ENCODE measurements at places on chromosomes 3 and 15.

GRCh38 chr3:52633786-52634185, 51.9 kb downstream of the PBRM1 start:
- DNase-seq: no peak

GRCh38 chr3:69724722-69725435, 14.4 kb upstream of the MITF start:
- no peak for DNase-seq

DNA sequence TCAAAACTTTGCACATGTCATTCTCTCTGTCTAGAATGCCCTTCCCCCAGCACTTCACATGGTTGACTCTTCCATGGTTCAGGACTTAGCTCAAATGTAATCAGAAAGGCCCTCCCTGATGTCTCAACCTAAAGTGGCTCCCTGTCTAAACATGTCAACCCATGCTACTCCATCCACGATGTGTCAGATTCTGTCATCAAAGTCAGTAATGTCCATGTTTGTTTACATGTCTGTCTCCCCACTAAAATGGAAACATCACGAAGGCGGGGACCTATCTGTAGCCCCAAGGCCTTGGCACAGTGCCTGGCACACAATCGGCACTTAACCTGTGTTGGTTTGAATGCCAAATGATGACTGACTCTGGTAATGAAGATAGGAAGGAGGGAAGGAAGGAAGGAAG, 20.8 kb upstream of the SNTN start:
- no peak for DNase-seq

DNA sequence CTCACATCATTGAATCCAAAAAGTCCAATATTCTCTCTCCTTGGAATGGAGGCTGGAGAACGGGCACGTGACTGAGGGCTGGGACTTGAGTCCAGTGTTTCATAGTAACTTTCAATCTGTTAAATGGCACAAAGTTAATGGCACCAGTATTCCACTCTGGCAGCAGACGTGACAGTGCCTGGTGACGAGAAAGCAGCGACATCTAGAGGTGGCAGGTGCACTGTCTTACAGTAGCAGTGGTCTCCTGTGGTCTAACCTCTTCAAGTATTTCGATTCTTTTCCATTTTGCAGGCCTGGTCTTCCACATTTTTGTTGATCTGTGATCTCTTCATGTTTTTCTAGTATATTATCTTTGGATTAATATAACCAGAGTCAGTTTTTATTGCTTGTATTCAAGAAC, 107.1 kb downstream of the OXSM start:
- no peak for DNase-seq

GRCh38 chr3:94106268-94106667, 43.4 kb downstream of the NSUN3 start:
- DNase-seq: no peak

DNA sequence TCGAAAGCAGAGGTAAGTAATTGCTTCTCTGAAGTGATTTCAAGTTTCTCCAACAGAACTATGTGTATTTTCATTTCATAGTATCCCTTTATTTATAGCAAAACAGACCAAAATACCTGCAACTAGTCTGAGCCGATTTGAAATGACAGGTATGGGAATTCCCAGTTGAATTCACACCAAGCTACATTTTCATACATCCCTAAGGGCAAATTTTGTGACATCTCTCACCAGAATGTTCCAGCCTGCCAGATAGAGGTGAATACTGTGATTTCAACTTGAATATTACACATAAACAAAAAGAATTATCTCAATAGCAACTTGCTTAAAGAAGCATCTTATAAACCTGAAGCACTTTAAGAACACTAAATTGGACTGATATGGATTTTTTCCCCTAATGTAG, 235.7 kb downstream of the SLC9A9 start:
- no peak for DNase-seq

- DNase-seq: no peak
These were observed 120.0 kb downstream of the SLCO3A1 start for GRCh38 chr15:91973481-91973880.

DNA sequence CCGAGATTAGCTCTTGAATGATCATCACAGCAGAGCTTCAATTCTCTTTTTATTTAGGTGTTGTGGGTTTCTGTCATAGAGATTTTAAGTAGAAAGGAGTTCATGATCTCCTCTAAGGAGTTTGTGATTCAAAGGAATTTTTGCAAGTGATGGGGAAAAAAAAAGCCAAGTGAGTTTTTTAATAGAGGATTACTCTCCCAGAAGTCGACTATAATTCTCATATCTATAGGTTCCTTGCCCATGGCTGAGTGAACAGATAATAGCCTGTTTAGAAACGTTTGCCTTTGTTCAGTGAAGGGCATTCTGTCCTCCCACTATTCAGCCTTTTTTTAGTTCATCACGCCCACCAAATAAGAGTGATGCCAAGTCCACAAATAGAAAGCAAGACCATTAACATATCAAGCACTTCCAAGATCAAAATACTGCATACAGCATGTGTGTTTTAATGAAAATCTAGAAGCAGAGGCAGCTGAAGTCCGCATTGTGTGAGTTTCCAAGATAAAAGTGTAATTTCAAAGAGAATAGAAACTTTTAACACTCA, 398.4 kb upstream of the CNTN3 start:
- peak; percentile 50 for DNase-seq

GRCh38 chr3:31014317-31015040, 120.0 kb upstream of the GADL1 start:
- DNase-seq: no peak

- no peak for DNase-seq
These were observed 7.6 kb upstream of the NR2E3 start for GRCh38 chr15:71802770-71803169.

DNA sequence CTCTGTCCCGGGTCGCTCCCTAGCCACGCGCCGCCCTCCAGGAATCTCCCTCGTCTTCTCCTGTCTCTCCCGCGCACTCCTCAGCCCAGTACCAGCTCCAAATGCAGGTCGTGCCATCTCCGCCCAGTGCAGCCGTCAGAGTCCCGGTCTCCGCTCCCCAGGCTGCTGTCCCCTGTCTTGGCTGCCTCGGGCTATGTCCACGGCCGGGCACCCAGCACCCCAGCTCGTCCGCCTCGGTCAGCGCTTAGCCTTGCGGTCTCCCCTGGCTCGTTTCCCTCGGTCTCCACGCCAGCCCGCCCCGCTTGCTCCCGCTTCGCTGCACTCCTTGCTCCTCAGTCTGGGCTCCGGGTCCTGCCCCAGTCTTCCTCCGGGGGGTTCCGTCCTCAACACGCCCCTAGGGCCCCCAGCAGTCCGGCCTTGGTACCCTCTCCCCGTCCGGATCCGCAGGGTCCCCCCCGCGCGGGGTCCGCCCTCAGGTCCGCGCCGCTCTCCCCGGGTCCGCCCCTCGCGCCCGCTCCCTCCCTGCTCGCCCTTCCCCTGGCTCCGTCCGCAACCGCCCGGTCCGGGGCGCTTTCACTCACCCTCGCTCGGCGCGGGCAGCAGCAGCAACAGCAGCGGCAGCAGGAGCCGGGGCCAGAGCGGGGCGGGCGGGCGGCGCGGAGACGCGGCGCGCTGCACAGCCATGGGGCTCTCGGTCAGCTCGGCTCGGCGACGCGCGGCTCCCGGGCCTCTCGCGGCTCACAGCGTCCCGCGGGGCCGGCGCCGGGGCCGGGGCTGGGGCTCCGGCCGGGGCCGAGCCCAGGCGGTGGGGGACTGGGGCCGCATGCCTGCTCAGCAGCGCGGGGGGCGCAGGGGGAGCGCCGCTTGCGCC, 462 bp downstream of the IGDCC3 start:
- DNase-seq: peak; percentile 68

GRCh38 chr3:126826693-126827092, 122.7 kb downstream of the CHCHD6 start:
- DNase-seq: no peak

DNA sequence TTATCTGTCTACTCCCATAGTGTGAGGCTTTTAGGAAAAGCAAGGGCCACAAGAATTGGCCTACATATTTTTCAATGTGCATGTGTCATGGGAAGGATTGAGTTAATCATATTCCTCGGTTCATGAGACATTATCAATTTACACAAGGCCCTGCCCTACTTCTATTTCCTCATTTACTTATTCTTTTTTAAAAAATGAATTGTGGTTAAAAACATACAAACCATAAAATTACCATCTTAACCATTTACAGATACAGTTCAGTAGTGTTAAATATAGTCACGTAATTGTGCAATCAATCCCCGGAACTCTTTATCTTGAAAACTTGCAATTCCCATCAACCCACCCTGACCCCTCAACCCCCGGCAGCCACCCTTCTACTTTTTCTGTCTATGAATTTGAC, 284.0 kb upstream of the GADL1 start:
- no peak for DNase-seq

- DNase-seq: no peak
These were observed 11.1 kb upstream of the PARL start for GRCh38 chr3:183895774-183896173.

DNA sequence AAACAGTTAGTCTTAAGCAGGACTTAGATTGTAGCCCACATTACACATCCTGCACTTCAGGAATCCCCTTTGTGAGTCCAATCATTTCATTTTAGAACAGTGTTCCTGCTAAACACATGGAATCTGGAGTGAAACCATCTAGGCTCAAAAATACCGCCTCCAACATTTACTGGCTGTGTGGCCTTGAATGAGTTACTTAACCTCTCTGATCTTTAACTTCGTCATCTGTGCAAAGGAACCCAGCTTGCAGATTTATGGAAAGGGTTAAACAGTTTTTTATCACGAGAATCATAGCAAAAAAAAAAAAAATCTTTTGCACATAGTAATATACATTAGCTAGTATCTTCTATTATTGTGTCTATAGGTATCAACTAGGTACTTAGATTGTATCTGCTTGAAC, 8.0 kb upstream of the LRTM1 start:
- no peak for DNase-seq

DNA sequence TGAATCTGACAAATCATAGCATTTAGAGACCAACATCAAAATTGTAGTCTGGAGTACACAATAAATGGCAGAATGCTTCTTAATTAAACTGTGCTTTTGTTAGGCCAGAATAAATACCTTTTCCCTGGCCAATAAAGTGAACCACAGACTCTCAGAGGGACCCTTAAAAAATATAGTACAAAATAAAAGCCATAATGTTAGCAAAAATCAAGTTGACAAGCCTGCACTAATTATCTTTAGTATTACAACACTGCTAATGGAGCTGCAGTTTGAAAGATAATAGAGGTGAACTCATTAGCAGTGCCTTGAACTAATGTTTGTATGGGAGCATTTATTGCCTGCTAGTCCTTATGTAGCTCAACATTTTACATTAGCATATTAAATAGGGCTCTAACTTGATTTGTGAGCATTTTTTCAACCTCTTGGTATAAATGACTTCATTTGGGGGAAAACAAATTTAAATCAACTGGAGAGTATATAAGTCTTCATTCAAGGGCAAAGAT, 801.3 kb downstream of the EPHA3 start:
- peak; percentile 19 for DNase-seq

- DNase-seq: no peak
These were observed 7.6 kb upstream of the MUSTN1 start for GRCh38 chr3:52842424-52842823.

DNA sequence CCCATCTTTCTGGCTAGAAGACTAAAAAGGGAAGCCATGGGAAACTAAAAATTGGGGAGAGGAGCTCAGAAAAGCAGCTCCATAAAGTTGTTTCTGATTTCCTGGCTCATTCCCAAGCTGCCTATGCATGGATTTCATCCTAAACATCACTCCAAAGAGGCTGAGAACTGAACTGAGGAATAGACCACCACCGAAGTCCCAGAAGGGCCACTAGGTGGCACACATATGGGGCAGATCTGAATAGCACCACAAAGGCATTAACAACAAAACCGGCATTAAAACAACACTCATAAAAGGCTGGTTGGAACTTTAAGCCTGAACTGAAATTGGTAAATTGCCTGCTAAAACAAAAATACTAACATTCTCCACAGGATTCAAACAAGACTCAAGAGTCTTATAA, 106.3 kb downstream of the PLD1 start:
- DNase-seq: no peak

GRCh38 chr15:60797444-60798040, 318.6 kb upstream of the ICE2 start:
- no peak for DNase-seq

- DNase-seq: peak; percentile 64
These were observed 170.5 kb downstream of the KCNAB1 start for GRCh38 chr3:156290924-156291271.

DNA sequence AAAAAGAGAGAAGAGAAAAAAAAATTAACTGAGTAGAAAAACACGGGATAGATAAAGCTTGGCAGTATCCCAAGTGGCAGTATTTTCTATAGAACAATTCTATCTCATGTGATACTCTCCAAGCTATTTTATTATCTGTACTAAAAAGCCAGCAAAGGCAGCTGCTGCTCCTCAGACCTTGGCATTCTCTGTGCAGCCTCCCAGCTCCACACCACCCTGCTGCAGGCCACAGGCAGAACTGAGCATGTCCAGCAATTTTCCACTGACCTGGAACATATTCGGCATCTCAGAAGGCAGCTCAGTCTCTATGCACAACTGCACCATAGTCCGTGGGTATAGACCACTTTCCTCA, 1161.4 kb downstream of the IGSF11 start:
- DNase-seq: peak; percentile 35

DNA sequence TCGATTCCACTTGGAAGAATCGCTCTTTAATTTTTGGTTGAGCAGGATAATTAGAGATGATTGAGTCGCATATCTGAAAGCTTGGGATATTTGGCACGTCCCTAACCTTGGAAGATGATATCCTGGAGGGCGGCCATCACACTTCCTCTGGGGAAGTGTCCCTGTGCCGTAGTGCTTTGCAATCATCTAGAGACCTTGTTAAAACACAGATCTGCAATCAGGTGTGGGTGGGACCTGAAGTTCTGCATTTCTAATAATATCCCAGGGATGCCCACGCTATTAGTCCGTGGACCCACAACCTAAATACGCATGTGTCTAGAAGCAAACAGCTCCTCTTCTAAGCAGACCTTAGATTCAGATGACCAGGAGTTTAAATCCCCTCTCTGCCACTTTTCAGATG, 20.5 kb downstream of the MYO1E start:
- DNase-seq: no peak

DNA sequence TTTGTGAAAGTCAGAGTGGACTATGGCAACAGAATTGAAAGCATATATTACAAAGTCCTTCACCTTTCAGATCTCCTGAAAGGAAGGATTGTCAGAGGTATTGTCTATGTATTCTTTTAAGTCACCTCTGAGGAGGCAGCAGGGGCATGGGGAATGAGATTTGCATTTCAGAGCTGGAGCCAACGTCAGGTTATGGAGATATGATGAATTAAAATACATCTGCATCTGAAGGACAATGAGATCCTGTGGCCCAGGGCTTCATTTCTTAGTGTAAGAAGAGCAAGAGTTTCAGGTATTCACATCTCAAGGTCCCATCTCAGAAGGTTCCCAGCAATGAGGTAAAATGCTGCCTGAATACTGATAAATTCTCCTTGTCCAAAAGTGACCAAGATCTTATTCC, 695.8 kb downstream of the TUSC7 start:
- DNase-seq: no peak

All from brain (organoid and tissue), 16 donors.